OCI-LY7 (cell line): ENCODE measurements at places on chromosomes 7 and 10. TPM values are rescaled to one million over a fixed set of nuclear protein-coding genes. Genes with fewer than 3 reads are reported as not detected.

- no peak for DNase-seq
Observed at GRCh38 chr10:72186258-72186981, 29.4 kb upstream of the ANAPC16 start.

DNA sequence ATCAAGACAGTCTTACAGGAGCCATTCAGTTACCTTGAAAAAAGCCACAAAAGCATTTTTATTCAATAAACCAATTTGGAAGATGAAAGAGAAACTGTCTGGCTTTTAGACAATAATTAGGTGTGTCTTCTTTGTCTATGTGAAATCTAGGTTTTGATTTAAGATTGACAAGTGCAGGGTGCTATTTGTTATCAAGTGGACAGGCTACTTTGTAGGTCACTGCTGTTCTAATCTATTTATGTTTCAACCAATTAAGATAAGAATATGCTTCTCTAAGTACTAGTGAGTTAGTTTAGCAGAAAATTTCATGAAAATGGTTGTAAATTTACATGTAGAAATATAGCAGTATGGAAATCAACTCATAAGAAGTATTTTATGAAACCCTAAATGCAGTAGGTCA lies 177.5 kb downstream of the CACNA2D1 start:
- no peak for DNase-seq

DNA sequence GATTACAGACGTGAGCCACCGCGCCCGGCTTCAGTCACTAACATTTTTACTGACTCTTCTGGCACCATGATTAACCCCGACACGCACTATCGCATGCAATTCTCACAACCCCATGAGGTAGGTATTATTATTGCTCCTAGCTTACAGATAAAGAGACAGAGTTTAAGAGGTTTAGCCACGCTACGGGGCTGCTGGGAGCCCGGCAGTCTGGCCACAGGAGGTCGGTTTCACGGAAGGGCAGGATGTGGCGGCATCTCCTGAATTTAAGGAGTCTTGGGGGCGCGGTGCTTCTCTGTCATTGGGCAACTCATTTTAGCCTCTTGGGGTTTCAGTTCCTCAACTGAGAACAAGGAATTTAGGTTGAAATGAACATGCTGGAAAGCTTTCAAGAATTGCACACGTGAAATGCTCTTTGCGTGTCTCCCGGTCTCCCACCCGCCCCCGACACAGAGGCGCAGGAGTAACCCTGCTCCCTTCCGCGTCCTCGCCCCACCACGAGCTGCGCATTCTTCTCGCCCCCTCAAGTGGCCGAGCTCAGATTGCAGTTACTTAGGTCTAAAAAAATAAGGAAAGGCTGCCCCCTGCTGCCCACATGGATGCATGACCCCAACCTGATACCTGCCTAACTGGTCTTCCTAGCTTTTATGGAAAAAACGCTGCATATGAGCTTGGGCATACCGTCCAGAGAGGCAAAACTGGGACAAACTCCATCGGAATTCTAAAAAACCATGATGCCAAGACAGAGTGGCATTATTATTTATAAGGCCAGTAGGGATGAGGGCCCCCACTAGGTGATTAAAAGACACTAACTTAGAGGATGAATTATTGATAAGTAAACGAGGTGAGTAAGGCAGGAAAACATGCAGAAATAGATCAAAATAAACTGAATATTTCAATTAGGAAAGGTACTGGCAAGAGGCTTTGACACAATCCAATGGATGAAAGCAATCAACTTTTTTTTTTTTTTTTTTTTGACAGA lies 12.4 kb downstream of the PRSS2 start:
- DNase-seq: peak; percentile 96

DNA sequence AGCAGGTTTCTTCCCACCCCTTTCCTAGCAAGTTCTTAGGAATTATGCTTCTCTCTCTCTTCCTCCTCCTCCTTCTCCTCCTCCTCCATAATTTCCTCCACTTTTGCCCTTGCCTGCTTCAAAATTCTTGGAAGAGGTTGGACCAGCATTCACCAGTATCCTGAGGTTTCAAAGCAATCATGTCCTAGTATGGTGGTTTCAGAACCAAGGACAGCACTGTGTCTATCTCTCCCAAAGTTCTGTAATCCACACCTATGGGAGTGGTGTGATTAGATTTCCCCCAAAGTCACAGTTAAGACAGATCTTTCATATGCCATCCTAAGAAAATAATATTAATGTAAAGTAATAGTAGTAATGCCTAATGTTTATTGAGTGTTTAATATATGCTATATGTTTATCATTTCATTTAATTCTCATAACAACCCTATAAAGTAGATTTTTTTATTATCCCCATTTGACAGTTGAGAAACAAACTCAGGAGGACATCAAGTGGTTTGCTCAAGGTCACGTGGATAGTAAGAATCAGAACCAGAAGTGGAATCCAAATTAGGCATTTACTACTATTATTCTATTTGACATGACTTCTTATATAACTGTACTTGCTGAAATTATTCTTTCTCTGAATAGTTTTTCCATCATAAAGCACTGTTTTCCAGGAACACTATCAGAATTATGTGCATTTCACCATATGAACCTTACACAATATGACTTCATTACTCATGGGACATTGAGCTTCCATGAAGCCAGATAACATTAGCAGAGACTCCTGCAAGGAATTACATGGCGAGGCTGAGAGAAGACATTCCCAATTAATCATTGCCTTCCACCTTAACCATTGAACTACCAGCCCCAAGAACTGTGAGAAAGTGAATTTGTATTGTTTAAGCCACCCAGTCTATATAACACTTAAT lies 91.4 kb downstream of the IPMK start:
- no peak for DNase-seq

- DNase-seq: no peak
Observed at GRCh38 chr7:71473366-71473967, 341.5 kb downstream of the GALNT17 start.

The ITPRIP gene
- 18.0 and 19.6 TPM in 2 replicates for total RNA-seq

The DGKI gene
- 0.46 and 0.55 TPM in 2 replicates for total RNA-seq
